ENCODE measurements at places on chromosomes 2 and 18.
A peak's percentile ranks its signal among the peaks of the same experiment; 100 is the strongest.

DNA sequence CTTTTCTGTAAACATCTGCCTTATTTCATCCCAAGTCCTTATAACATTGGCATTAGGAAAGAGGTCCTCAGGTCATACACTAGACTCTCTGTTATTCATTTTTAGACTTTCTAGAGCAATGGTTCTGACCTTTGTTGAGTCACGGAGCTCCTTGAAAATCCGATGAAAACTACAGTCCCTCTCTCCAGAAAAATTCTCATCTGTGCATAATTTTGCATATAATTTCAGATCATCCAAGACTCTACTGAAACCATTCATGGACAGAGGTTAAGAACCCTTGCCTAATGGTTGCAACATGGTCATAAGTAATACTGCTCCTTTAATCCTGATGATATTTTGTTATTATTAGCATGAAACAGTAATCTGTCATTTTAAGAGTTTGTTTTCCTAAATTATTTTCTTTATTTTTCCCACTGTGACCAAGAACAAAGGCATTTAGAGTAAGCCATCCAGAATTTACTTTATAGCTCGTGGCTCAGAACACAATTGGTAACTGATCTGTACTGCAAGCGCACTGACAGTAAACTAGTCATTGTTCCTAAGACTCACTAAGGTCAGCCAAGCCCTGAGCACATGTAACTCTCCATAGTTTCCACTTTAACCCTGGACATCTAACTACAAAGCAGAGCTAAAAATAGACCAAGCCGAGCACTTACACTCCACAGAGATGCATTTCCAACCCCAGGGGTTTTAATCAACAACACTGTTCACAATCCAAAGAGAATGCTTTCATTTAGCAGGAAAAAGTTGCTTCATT, 8.4 kb downstream of the MYOM1 start:
- no peak for DNase-seq

- no peak for DNase-seq
These were observed 50.1 kb downstream of the PPM1B start for GRCh38 chr2:44218771-44219170.

- no peak for DNase-seq
These were observed 101.0 kb upstream of the DNAJC10 start for GRCh38 chr2:182615036-182615435.

DNA sequence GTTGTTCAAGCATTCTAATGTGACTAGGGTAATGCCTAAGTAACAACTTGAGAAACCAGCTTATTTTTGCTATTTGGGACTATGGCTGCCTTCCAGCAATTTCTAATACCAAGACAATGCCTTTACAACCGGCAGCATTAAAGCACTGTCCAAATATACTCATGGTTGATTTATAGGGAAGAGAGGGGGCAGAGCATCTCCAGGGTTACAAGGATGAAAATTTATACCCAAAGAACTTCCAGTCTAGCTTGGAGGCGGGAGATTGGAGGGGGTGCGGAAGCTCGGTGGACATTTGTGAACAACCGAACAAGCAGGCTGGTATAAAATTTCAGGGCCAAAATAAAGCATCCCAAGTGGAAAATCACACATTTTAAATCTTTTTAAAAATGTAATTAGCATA, 294.9 kb upstream of the STON1 start:
- no peak for DNase-seq

GRCh38 chr2:78301166-78301789, 724.2 kb upstream of the REG3G start:
- no peak for DNase-seq

DNA sequence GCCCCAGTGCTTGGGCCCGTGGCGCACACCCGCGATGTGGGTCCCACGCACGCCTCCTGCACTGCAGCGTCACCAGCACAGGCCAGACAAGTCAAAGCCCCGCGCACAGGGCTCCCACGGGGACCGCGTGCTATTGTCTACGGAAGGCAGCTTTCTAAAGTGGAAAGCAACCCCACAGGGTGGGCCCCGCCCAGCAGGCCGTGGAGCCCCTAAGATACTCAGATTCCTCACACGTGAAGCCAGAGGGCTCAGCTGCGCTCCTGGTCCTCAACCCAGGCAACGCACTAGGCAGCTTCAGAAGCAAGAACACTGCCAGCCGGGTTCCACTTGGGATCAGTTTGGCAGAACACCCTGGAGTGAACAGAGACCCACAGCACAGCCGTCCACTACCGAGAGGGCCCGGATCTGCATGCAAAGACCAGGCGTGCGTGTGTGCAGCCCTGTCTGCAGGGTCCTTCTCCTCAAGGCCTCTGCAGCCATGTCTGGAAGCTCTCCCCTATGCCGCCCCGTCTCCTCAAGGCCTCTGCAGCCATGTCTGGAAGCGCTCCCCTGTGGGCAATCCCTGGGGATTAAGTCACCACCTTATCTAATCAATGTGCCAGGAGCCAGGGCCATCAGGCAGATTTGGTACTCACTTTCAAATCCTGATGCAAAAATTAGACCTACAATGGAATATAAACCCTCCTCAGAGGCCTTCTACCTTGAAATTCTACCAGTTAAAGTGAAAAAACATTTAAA, 231.3 kb downstream of the HDAC4 start:
- DNase-seq, result no peak

DNA sequence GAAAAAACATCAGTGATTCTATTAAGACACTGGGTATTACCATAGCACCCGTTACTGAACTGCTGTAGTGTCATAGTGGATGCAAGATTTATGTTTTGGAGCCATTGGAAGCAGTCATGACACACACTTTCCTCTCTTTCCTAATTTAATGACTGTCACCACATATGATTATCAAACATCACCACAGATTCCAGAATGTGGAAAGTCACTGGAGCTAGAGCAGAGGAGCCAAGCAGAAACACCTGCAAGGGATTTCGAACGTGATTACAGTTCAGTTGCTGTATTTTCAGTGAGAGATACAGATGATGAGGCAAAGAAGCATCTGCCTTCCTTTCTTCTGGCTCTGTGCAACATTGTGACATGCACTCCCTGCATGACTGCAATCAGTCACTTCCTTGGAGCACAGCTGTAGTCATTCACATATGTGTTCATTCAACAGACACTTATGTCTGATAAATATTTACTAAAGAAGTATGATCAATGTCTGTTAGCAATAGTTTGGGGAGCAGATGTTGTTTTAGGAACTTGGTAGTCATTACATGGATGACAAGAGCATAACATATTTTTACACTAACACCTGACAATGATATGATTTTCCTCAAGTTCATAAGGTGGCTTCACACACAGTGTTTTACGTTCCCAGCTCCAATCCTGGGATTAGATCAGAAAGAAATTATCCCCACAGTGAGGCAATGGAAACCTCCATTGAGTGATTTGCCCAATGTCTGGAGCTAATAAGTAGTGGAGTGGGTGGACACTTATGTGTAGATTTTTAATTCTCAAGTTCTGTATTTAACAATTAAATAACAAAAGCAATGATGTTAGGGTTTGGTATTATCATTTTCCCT, 416.6 kb downstream of the PLCL1 start:
- DNase-seq, result no peak

GRCh38 chr2:127081826-127082633, 24.9 kb downstream of the BIN1 start:
- DNase-seq, result peak; percentile 48

DNA sequence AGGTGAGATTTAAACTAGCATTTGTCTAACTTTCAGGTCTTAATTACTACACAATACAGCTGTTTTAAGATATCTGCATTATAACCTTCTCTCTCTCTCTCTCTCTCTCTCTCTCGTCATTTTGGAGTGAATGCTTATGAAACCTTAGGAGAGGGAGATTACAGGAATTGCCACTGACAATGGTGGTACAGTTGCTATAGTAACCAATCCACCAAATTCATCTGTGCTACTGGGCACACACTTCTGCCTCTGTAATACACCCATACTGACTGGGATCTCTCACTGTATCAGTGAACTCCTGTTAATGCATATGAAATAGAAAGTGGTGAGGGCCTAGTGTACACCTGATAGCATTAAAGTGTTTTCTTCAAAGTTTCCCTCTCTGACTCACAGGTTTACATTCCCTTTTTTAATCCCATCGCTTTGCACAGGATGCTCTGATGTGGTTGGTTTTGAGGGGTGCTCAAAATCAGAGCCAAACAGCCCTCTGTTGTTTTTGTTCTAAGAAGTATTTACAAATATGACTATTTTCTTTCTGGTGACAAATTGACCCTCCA, 13.1 kb downstream of the KLHL14 start:
- no peak for DNase-seq

GRCh38 chr2:30205456-30205855, 25.9 kb upstream of the LBH start:
- DNase-seq, result no peak
